ENCODE measurements at places on chromosomes 11 and 22. TPM values are rescaled to one million over a fixed set of nuclear protein-coding genes. Genes with fewer than 3 reads are reported as not detected.
A peak's percentile ranks its signal among the peaks of the same experiment; 100 is the strongest.

- peak overlapping the region; percentile 95 for H3K27ac ChIP-seq
- H3K4me3 ChIP-seq, result peak overlapping the region; percentile 65
Observed at GRCh38 chr11:64742889-64743590, 902 bp downstream of the RASGRP2 start.

- H3K36me3 ChIP-seq, result no peaks in the 10 kb centered on the region
- DNase-seq, result no peak
- H3K27me3 ChIP-seq, result no peaks in the 10 kb centered on the region
- H3K4me1 ChIP-seq, result peaks cover 42% of the 10 kb centered on the region
- peak overlapping the region; percentile 92 for H3K27ac ChIP-seq
- peak overlapping the region; percentile 87 for H3K4me3 ChIP-seq
Observed at GRCh38 chr11:95922536-95923438, 1.1 kb downstream of the MTMR2 start.

Gene INS
- 1.9 TPM for polyA plus RNA-seq

Gene LRRC56
- 4.6 TPM for polyA plus RNA-seq

- H3K27ac ChIP-seq, result no peak overlapping the region
- peaks cover 22% of the 10 kb centered on the region for H3K4me1 ChIP-seq
- DNase-seq, result peak; percentile 83
Observed at GRCh38 chr22:32880893-32881596, 79.5 kb downstream of the TIMP3 start.

GRCh38 chr11:12109591-12110196 lies 696 bp upstream of the MICAL2 start:
- H3K27me3 ChIP-seq, result no peaks in the 10 kb centered on the region
- H3K27ac ChIP-seq, result peak overlapping the region; percentile 84
- DNase-seq, result no peak
- no peaks in the 10 kb centered on the region for H3K36me3 ChIP-seq
- peak overlapping the region; percentile 71 for H3K4me3 ChIP-seq

DNA sequence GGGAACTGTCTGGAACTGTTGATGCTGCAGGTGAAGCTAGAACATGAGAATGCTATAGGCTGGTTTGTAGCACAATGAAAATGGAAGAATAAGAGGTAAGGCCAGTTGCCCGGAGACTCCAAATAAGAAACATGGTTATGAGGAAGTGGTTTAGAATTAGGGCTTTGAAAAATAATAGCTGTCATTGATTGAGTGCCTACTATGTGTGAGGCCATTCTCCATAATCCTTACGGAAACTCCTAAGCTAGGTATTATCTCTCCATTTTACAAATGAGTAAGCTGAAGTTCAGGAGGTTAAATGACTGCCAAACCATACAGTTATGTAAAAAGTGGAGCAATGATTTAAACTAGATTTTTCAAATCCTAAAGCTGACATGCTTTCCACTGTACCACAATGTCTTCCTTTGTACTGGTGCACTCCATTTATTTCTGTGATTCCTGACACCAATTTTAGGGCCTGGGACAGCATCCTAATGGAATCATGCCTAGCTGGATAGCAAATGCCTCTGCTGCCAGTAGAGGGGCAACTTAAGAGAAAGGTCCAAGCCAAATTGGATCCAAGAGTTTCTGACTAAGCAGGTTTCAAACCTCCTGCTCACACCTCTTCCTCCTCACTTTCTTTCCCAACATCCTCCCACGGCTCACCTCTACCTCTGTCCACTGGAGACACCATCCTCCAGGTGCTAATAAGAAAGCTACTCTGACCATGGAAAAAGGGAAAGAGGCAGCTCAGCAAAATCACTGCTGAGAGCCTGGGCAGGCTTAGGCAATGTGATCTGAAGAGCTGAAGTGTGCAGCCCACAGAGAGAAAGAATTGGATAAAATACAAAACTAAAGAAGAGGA lies 46.9 kb upstream of the PICALM start:
- H3K36me3 ChIP-seq, result no peaks in the 10 kb centered on the region
- no peak overlapping the region for H3K27ac ChIP-seq
- no peaks in the 10 kb centered on the region for H3K27me3 ChIP-seq
- H3K4me3 ChIP-seq, result no peak overlapping the region

- H3K36me3 ChIP-seq, result no peaks in the 10 kb centered on the region
- no peak overlapping the region for H3K27ac ChIP-seq
- H3K27me3 ChIP-seq, result no peaks in the 10 kb centered on the region
- DNase-seq, result no peak
Observed at GRCh38 chr11:2409126-2409525, 8.6 kb downstream of the TSSC4 start.

Gene SCGB1D1
- not detected for polyA plus RNA-seq

Gene APOBEC3G
- 53.1 TPM for polyA plus RNA-seq

- H3K4me3 ChIP-seq, result no peak overlapping the region
- DNase-seq, result no peak
- no peaks in the 10 kb centered on the region for H3K36me3 ChIP-seq
- no peak overlapping the region for H3K27ac ChIP-seq
Observed at GRCh38 chr11:7057641-7058040, 31.2 kb upstream of the RBMXL2 start.

Gene GGT5
- 32.6 TPM for polyA plus RNA-seq

GRCh38 chr11:126821827-126822226 lies 178.7 kb downstream of the KIRREL3 start:
- H3K4me1 ChIP-seq, result no peaks in the 10 kb centered on the region
- DNase-seq, result no peak
- no peak overlapping the region for H3K4me3 ChIP-seq
- no peaks in the 10 kb centered on the region for H3K36me3 ChIP-seq

Gene TIMM10B
- polyA plus RNA-seq, result 19.8 TPM

DNA sequence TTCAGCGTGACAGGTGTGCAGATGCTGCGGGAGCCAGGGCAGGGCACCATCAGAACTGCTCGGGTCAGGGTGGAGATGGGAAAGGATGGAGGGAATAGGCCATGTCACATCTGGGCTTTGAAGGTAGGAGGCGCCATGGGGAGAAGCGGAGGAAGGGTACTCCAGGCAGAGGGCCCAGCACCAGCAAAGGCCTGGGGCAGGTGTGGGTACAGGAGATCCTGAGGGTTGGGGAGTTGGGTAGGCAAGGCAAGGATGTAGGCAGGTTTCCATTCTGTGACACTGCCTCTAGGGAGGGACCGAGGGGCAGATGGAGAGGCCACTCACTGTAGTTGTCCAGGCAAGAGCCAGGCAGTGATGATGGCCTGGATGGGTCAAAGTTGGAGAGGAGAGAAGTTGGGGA lies 8.5 kb downstream of the EMID1 start:
- DNase-seq, result peak; percentile 43
- no peaks in the 10 kb centered on the region for H3K27me3 ChIP-seq
- peaks cover 19% of the 10 kb centered on the region for H3K36me3 ChIP-seq
- no peak overlapping the region for H3K27ac ChIP-seq
- H3K4me3 ChIP-seq, result no peak overlapping the region

- DNase-seq, result peak; percentile 59
- H3K4me1 ChIP-seq, result peaks cover 12% of the 10 kb centered on the region
- H3K27ac ChIP-seq, result no peak overlapping the region
- H3K36me3 ChIP-seq, result no peaks in the 10 kb centered on the region
Observed at GRCh38 chr11:60854847-60855725, 664 bp downstream of the PTGDR2 start.

Gene HSPB2
- 6.0 TPM for polyA plus RNA-seq

DNA sequence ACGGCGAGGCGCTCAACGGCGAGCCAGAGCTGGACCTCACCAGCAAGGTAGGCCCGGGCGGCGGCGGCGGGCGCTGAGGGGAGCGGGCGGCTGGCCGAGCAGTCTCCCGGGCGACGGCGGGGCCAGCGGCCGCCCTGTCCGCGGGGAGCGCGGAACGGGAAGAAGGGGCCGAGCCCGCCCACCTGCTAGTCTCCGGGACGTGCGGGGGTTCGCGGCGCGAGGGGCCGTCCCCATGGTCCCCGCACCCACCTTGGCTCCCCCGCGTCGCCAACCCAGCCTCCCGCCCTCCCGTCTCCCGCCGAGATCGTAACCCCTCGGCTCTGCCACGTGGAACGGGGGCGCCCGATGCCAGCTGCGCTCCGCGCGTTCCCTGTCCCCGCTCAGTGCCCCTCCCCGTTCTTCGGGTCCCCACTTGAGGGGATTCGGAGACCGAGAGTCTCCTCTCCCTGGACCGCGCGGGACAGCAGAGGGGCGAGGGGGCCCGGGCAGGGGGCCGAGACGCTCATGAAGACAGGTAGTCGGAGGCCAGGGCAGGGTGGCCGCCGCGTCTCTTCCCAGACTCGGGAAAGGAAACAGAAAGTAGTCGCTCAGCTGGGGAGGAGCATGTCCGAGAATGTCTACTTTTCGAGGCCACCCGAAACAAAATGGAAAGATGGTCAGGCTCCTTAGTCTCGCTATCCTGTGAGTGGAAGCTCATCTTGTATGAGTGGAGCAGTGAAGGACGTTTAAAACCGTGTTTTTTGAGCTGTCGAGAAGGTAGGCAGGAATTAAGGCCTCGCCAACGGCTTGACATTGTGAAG lies 557 bp downstream of the GTPBP1 start:
- no peaks in the 10 kb centered on the region for H3K27me3 ChIP-seq
- DNase-seq, result no peak
- peaks cover 63% of the 10 kb centered on the region for H3K4me1 ChIP-seq
- peak overlapping the region; percentile 94 for H3K4me3 ChIP-seq
- H3K36me3 ChIP-seq, result no peaks in the 10 kb centered on the region
- peak overlapping the region; percentile 97 for H3K27ac ChIP-seq

Gene UVRAG
- 13.8 TPM for polyA plus RNA-seq

GRCh38 chr22:22207845-22208564 lies 36.6 kb upstream of the VPREB1 start:
- H3K27me3 ChIP-seq, result no peaks in the 10 kb centered on the region
- no peaks in the 10 kb centered on the region for H3K36me3 ChIP-seq
- no peak overlapping the region for H3K27ac ChIP-seq
- no peaks in the 10 kb centered on the region for H3K4me1 ChIP-seq

- peaks cover 47% of the 10 kb centered on the region for H3K27me3 ChIP-seq
- H3K4me3 ChIP-seq, result peak overlapping the region; percentile 33
- no peak overlapping the region for H3K27ac ChIP-seq
- H3K4me1 ChIP-seq, result peaks cover 55% of the 10 kb centered on the region
Observed at GRCh38 chr11:79441461-79441875, 638 bp upstream of the TENM4 start.

- H3K4me1 ChIP-seq, result no peaks in the 10 kb centered on the region
- peak; percentile 65 for DNase-seq
- H3K36me3 ChIP-seq, result no peaks in the 10 kb centered on the region
- H3K27ac ChIP-seq, result no peak overlapping the region
Observed at GRCh38 chr22:24827296-24827695, 21.3 kb downstream of the SGSM1 start.

- no peak for DNase-seq
- no peak overlapping the region for H3K4me3 ChIP-seq
- H3K27ac ChIP-seq, result no peak overlapping the region
- peaks cover under 1% of the 10 kb centered on the region for H3K4me1 ChIP-seq
- no peaks in the 10 kb centered on the region for H3K36me3 ChIP-seq
Observed at GRCh38 chr11:76215941-76216340, 9.6 kb upstream of the WNT11 start.

Gene TBX10
- not detected for polyA plus RNA-seq

DNA sequence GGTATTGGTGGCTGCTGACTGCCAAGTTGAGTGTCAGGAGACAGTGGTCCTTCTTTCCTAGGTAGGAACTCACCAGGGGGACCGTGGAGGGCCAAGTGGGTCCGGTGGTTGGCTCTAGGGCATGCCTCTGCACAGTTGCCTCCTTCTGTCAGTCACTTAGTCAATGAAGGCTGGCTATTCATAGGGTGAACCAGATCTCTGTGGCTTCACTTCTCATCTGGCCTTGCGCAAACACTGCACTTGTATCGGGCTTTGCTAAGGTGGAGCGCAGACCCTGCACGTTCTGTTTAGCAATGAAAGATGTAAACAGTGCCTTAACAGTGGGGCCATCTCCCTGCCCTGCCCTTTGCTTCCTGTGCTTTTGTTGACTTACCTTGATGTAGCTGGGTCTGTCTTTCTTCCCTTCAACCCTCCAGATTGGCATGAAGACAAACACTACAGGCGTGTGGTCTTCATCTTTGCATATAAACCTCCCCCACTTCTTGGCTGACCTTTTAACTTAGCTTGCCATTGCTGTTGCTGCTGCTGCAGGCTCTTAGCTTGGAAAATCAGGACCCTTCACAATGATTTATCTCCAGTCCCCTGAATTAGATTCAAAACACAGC lies 6.7 kb upstream of the SORL1-AS1 start:
- H3K27ac ChIP-seq, result peak overlapping the region; percentile 70
- H3K36me3 ChIP-seq, result no peaks in the 10 kb centered on the region
- no peak overlapping the region for H3K4me3 ChIP-seq
- peaks cover 76% of the 10 kb centered on the region for H3K4me1 ChIP-seq

DNA sequence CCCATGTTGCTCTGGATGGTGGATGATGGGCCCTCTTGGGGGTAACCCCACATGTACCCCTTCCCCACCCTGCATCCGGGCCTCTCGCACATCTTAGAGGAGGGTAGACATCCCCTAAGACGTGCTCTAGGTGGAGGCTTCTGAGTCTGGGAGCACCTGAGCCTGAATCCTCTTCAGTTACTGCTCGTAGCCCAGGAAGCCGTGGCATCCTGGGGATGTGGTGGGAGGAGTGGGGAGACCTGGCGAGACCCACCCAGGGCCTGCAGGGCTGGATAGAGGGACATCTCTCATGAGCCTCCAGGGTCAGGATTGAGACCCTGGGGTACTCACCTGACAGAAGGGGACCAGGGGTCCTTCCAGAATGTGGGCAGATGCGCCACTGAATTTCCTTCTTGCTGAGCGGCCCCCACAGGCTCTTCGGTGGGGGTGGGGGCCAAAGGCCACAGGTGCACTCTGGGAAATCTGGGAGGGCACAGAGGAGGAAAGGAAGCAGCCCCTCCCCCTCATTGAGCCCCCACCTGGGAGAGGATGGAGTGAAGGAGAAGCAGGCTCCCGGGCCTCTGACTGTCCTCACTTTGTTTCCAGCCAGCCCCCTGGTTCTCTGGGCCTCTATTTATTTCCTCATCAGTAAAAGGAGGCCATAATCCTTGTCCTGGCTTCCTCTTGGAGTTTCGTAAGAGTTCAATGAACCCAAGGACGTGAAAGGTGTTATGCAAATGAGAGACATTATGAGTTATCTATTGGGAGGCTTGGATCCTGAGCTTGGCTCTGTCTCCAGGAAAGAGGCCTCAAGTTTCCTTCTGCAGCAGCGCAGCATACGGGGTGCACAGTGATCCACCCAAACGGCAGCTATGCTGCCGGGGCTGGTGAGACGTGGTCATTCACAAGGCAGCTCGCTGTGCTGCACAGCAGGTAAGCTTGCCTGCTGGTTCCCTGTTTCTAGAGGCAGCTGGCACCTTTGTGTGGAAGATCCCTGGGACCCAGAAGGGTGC lies 31.2 kb downstream of the KCNJ4 start:
- H3K27me3 ChIP-seq, result no peaks in the 10 kb centered on the region
- DNase-seq, result no peak
- no peaks in the 10 kb centered on the region for H3K4me1 ChIP-seq
- H3K4me3 ChIP-seq, result no peak overlapping the region
- H3K27ac ChIP-seq, result no peak overlapping the region
- H3K36me3 ChIP-seq, result no peaks in the 10 kb centered on the region

Gene OR52A5
- polyA plus RNA-seq, result not detected
